ENCODE measurements at places on chromosomes 11 and 22.

GRCh38 chr22:26362471-26362870, 66.6 kb upstream of the ASPHD2 start:
- DNase-seq: no peak

- DNase-seq: no peak
Observed at GRCh38 chr22:29308791-29309262, 2.4 kb downstream of the GAS2L1 start.

GRCh38 chr11:111795334-111795985, 29.3 kb upstream of the PPP2R1B start:
- no peak for DNase-seq

DNA sequence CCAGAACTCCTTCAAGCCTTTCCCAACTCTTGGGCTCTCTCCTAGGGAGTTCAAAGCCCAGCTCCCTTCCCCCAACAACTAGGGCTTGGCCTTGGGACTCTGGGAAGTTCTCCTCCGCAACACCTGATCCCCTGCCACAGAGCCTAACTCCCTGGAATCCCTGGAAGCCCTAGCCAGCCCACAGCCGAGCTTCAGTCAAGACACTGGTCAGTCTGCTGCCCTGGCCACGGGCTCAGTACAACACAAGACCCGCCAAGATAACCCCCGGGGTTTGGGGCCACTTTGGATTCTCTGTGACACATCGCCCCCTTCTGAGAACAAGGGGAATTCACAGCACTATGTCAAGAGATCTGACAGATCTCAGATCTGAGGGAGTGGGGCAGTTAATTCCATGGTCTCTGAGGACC, 58.3 kb downstream of the SLC22A12 start:
- DNase-seq: no peak

GRCh38 chr11:1921574-1922141, 2.2 kb downstream of the TNNT3 start:
- DNase-seq: no peak

- no peak for DNase-seq
Observed at GRCh38 chr22:26804911-26805539, 147.6 kb downstream of the MIAT start.

DNA sequence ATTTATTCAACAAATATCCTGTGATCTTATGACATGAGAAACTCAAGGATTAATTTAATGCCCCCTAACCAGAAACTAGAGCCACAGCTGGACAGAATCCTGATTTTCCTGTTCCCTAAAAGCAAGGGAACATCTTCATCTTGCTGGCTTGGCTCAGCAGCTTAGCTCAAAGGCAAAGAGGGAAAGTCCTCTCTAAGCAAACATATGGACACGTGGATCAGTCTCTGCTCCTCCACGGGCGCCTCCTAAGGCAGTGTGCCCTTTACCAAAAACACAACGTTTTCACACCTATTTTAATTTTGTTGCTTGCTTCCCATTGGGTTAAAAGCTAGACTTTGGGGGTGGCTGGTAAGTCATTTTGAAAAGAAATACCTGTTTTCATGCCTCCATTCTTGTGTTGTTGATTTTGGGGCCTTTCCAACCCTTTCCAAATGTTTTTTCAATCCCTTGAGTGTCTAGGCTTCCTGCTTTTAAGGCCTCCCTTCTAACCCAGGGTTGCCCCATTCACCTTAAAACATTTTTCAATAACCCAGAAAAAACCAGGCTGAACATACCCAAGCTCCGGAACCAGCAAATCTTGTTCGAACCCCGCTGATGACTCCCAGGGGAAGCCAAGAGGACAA, 15.5 kb downstream of the SLC1A2 start:
- DNase-seq: no peak

GRCh38 chr11:22244986-22245592, 52.2 kb downstream of the ANO5 start:
- no peak for DNase-seq

DNA sequence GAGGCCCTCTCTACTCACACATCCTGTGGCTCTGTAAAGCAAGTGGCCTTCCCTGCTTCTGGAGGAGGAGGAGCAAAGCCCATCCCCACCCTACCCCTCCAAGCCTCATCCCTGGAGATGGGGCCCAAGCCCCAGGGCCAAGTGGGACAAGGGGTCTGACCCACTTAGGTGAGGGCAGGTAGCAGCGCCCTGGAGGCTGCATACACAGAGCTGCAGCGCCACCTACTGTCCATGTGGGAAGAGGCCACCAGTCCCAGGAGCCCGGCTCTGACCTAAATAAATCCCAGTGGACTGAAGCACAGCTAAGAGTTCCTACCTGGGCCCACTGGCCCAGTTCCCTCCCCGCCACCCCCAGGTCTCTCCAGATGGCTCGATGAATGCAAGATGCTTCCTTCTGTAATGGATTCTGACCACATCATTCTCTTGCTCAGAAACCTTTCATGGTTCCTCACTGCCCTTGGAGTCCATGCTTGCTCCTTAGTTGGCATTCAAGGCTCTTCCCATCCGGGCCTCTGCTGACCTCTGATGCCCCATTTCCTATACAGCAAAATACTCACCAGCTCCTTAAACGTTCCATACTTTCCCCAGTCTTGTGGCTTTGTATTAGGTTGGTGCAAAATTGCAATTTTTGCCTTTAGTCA, 62.1 kb downstream of the THAP12 start:
- DNase-seq: peak; percentile 87

- peak; percentile 57 for DNase-seq
Observed at GRCh38 chr11:123454060-123454651, 24.1 kb downstream of the GRAMD1B start.

DNA sequence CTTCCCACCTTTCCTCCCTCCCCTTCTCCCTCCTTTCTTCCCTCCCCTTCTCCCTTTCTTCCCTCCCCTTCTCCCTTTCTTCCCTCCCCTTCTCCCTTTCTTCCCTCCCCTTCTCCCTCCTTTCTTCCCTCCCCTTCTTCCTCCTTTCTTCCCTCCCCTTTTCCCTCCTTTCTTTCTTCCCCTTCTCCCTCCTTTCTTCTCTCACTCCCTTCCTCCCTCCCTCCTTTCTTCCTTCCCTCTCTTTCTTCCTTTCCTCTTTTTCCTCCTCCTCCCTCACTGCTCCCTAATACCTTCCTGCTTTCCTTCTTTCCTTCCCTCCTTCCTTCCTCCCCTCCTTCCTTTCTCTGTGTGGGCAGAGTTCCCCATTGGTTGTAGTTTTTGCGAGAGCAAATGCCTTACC, 76.1 kb downstream of the PGR start:
- DNase-seq: no peak

DNA sequence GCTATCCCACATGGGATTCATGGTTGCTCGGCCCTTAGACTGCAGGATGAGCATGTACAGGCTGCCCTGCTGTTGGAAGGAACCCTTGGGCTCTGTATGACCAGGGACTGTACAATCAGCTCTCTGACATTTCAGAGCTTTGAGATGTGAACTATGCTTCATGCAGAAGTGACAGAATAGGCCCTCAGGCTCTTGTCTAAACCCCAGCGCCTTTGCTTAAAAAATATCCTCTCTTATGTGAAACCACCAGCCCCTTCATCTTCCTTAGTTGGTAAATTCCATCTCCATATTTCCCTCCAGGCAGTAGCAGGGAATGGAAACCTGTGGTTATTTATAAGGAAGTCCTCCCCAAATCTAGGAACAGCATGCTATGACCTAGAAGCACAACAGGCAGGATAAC, 78.9 kb upstream of the PLET1 start:
- DNase-seq: no peak

DNA sequence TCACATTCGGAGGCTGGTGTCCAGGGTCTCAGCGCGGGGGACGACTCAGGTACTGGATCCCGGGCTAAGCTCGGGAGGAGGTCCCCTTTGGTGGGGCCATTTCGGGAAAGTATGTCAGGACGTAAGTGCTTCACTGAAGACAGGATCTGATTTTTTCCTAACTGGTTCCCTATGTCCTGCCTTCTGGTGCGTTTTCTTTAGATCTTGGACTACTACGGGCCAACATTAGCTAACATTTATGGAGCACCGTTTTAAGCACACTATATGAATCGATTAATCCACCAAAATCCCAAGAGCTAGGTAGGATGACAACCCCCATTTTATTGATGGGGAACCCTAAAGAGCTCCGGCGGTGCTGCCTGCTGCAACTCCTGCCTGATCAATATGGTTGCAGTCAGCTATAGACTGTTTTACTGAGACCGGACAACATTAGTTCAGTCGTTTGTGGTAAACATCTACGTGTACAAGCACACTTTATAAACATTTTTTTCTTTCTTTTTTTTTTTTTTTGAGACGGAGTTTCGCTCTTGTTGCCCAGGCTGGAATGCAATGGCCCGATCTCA, 17.0 kb upstream of the WDR74 start:
- no peak for DNase-seq

DNA sequence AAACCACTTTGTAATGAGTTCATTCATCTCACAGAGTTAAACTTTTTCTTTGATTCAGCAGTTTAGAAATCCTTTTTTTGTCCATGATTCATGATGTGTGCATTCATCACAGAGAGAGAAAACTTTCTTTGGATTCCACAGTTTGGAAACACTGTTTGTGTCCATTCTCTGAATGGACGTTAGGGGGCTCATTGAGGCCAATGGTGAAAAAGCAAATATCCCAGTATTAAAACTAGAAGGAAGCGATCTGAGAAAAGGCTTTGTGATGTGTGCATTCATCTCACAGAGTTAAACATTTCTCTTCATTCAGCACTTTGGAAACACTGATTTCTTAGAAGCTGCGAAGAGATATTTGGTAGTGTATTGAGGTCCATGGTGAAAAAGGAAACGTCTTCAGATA, 155.6 kb upstream of the TRIM48 start:
- no peak for DNase-seq

DNA sequence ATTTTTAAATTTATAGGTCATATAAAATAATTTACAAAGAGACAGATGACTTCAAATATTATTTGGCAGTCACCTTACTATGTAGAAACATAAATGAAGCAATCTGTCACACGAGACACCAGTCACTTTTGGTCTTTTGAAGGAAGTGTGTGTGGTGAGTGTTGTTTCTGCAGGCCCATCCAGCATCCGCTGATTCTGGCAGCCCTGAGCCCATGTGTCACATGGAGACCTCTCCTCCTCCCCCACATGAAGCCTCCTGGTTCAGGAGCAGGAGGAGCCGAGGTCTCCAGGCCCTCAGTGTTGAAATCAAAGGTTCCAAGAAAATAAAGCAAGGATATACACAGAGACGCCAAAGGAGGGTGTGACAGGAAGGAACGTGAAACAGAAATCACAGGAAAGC, 60.1 kb downstream of the ARFGAP3 start:
- DNase-seq: no peak

DNA sequence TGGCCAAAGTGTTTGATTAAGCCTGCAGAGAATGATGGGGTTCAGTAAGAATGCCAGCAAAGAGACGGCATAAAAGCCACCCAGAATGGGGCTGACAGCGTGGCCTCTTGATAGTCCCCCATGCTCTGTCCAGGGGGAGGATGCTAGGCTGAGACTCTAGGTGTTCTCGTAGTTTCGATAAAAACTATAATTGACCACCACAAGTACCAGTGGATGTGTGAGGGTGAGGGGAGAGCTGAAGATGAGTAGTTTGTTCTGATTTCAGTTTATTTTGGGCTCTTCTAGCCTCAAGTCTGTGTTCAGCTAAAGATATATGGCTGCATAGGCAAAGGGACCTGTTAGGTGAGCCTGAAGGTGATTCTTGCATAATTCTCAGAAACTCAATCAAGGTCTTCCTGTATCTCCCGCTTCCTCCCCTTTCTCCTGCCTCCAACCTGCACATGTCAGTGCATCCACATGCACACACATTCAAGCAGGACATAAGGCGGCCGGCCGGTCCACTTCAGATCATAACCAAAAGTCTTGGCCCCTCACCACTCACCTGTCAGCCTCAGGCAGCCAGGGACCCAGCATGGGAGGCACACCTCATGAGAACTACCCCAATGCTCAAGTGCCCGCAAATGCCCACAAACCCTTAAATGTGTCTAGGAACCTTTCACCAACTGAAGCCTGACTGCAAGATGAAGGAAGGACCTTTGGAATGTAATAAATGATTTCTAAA, 31.2 kb downstream of the FLI1 start:
- DNase-seq: no peak

- DNase-seq: no peak
Observed at GRCh38 chr11:2883979-2884815, 1.4 kb downstream of the CDKN1C start.

DNA sequence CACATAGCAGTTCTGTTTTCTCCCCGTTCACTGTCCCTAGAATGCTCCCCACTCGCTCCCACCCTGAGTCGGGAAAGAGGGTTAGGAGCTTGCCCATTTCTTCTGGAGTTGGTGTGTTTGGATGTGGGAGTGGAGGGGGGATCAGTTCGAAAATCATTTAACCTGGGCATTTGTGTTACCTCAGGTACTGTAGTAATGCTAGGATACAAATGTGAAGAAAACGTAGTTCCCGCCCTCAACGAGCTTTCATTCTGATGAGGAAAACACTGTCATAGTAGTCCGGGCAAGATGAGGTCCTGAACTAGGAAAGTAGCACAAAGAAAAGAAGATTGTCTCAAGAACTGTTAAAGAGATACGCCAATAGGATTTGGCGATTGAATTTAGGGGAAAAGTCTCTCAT, 539 bp downstream of the SDHD start:
- DNase-seq: no peak

GRCh38 chr22:29158546-29158945, 47.1 kb upstream of the EMID1 start:
- DNase-seq: no peak

DNA sequence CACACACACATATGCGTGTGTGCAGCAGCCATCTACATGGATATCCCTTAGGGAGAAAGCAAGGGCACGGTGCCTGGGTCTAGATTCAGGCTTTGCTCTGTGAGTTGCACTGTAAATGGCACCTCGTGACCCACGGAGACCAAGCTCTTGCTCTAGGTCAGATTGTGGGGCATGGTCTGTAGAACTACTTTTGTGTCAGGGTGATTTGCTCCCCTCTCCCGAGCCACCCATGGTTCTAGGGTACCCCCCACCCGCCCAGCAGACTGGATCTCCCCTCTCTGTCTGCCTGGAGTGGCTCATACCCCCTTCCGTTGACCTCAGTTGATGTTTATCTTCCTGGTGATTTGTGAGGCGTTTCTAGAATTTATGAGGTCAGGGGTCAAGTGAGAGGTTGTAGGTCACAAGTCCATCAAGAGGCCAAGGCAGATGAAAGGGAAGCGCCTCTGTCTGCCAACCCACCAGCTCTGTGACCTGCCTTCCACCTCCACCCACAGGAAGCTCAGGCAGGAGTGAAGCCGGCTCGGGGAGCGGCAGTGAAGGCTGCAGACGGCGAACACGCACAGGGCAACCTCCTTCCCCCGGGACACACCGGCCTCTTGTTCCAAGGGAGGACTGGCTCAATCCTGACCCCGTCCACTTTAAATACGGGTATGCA, 76.2 kb upstream of the TTLL12 start:
- peak; percentile 41 for DNase-seq

DNA sequence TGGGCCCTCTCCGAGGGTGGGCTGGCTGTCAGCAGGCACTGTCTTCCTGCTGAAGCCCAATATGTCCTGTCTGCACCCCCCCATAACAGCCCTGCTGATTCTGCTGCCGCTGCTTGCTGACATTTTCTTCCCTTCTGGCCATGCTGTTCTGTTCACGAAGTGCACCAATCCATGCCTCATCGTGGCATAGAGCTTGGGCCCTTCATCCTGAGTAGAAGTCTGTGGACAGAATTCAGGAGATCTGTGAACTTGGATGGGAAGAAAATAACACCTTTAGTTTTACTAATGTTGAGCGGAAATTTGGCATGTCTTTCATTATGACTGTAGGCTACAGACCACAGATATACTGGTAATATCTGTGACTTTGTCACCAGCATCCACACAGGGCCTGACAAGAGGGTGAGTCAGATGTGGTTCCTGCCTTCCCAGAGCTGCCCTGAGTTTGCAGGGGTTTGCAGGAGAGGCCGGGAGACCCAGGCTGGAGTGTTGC, 14.1 kb upstream of the KIAA0930 start:
- DNase-seq: no peak

GRCh38 chr11:77009533-77010160, 24.6 kb upstream of the B3GNT6 start:
- no peak for DNase-seq

Measured in activated CD4-positive, CD25-positive, alpha-beta regulatory T cell treated with anti-CD3 and anti-CD28 coated beads, Interleukin-2, amount 50 U/mL, for 72 hours (primary cell).